Activated CD8-positive, alpha-beta memory T cell treated with anti-CD3 and anti-CD28 coated beads for 1 hour (primary cell): ENCODE measurements at places on chromosomes 7 and 10.

GRCh38 chr10:103818105-103818504 is 37.3 kb downstream of the SH3PXD2A start:
- DNase-seq: no peak

- peak; percentile 28 for DNase-seq
Observed at GRCh38 chr7:37201003-37201875, 247.4 kb downstream of the ELMO1 start.

GRCh38 chr7:27948861-27949260 is 208.9 kb downstream of the TAX1BP1 start:
- DNase-seq: no peak

- DNase-seq: no peak
Observed at GRCh38 chr10:68697106-68697505, 23.9 kb upstream of the CCAR1 start.

- DNase-seq: no peak
Observed at GRCh38 chr10:6045314-6045848, 16.8 kb downstream of the IL2RA start.

- DNase-seq: no peak
Observed at GRCh38 chr7:116548506-116548905, 23.7 kb downstream of the CAV1 start.
